GF-D8 (cell line): ENCODE measurements at places on chromosomes 5 and 9.

GRCh38 chr5:122880170-122880689 lies 34.8 kb downstream of the SNX24 start:
- no peak for DNase-seq

DNA sequence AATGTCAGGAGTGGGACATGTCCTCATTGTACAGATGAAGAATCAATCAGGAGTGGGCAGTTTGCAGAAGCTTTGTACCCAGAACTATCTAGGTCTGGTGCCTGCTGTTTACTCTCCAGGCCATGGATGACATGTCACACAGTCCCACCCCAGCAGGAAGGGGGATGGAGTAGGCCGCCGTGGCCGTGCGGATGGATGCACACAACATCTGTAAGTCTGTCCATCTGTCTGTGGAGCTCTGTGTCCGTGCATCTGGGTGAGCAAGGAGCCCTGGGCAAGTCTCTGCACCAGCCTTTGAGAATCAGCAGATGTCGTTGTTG lies 311.5 kb upstream of the IRX4 start:
- DNase-seq = no peak

GRCh38 chr9:35526087-35526801 lies 36.3 kb downstream of the RUSC2 start:
- peak; percentile 31 for DNase-seq

DNA sequence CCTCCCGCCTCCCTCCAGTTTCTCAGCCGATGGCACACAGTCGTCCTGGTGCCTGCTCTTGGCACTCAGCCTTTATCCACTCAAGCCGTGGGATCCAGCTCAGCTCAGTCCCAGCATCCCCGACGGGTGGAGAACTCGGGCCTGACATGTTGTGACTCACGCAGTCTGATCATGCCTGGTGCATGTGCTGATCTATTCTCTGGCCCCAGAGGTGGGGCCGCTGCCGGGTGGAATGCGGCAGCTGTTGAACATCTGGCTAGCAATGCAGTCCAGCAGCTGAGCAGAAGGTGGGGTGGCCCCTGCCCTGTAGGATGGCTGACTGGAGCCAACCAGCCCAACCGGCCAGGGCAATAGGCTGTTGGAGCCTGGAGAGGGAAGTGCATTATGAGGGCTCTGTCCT lies 1.7 kb upstream of the AIF1L start:
- no peak for DNase-seq

DNA sequence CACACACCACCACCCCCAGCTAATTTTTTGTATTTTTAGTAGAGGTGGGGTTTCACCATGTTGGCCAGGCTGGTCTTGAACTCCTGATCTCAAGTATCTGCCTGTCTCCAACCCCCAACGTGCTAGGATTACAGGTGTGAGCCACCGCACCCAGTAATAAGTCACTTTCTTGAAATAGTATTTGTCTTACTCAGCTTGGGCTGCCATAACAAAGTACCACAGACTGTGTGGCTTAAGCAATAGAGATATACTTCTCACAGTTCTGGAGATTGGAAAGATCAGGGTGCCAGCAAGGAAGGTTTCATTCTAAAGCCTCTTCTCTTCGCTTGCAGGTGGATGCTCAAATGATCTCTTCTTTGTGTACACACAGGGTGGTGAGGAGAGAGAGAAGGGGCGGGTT lies 99.8 kb downstream of the ARRDC3 start:
- no peak for DNase-seq

GRCh38 chr5:179817890-179818745 lies 2.6 kb upstream of the SQSTM1 start:
- DNase-seq = no peak

GRCh38 chr5:31707329-31707728 lies 68.4 kb downstream of the PDZD2 start:
- DNase-seq = no peak

GRCh38 chr9:97293207-97293721 lies 14.2 kb upstream of the CCDC180 start:
- peak; percentile 56 for DNase-seq

- DNase-seq = no peak
These were observed 752 bp downstream of the CCNJL start for GRCh38 chr5:160311491-160312133.

- no peak for DNase-seq
These were observed 776 bp upstream of the TERT start for GRCh38 chr5:1295650-1296037.

DNA sequence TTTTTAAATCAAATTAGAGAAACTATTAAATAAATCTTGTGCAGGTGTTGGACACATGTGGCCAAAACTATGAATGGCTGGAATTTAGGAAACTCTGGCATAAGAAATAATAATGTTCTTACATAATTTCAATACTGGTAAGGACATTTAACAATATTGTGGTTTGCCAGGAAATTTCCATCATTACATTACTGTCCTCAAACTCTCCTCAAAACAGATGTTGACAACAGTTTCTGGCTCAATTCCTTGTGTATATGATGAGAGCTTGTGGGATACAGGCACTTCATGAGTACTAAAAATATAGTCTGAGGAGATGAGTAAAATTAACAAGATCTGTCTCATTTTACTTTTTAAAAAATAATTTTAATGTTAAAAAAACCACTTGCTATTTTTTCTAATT lies 27.9 kb downstream of the MCTP1 start:
- DNase-seq = no peak

DNA sequence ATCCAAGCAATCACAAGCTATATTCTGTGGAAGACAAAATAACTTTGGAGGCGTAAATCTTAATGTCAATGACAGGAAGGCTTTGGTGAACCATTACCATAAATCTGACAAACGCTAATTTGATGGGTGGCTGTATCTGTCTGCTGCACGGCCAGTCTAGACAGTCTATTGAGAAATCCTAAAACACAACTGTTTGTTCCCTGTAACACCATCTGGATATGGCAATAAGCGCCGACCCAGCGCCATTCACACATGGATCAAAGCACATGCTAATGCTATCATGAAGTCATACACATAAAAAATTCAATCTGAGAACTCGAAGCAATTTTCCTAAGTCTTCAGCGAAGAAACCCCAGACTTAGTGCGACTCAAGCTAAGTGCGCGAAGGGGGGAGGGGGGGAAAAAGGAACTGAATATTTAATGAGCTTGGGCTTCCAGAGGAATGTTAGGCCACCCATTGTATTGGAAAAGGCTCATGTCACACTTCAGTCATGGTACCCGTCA lies 95.1 kb downstream of the ARL15 start:
- no peak for DNase-seq

DNA sequence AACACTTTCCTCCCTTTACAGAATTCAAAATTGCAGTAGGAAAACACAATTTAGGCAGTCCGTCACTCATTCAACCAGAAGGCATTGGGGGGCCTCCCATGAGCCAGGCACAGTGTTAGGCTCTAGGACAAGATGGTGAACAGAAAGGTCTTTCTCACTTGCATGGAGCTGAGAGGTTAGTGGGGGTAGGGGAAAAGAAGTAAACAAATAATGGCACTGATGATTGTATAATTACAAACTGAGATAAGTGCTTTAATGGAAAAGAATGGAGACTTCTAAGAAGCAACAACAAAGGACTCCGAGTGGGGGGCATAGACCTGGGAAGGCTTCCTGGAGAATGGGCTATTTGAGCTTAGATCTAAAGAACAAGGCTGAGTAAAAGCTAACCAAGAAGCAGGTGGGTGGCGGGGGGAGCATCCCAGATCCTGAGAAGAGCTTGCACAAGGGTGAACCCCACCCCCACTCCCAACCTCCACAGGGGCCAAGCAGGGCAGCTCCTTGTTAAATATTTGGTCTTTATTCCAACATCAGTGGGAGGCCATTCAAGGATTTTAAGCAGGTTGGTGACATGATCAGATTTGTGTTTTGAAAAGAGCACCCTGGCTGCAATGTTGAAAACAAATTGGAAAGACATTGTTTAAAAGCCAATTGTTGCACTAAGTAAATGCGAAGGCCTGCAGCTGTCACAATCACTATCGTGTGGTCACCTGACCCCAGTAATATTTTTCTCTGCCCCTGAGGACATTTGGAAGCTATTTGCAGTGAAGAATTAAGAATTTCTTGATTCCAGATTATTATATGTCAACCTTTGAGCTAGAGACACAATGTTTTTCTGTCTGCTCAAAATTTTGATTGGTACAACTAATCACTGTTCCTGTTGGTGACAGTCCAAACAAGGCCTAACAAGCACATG lies 73.9 kb upstream of the EFNA5 start:
- no peak for DNase-seq

- no peak for DNase-seq
These were observed 235.7 kb downstream of the ICE1 start for GRCh38 chr5:5658226-5658625.

- no peak for DNase-seq
These were observed 3.5 kb downstream of the SNCB start for GRCh38 chr5:176626876-176627236.

DNA sequence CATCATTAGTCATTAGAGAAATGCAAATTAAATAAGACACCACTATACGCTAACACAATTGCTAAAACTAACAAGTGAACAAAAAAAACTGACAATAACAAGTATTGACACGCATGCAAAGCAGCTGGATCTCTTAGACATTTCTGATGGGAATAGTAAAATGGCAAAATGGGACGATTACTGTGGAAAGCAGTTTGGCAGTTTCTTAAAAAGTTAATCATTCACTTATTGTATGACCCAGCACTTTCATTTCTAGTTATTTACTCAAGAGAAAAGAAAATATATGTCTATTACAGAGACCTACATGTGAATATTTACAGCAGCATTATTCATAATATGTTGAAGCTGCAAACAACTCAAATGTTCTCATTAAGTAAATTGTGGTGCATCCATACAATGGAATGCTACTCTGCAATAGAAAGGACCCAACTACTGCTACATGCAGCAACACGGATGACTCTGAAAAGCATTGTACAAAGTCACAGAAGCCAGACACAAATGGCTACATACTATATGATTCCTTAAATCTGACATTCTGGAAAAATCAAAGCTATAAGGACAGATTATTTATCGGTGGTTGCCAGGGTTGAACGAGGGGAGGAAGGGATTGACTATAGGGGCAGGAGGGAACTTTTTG lies 96.8 kb upstream of the ITGA2 start:
- no peak for DNase-seq

DNA sequence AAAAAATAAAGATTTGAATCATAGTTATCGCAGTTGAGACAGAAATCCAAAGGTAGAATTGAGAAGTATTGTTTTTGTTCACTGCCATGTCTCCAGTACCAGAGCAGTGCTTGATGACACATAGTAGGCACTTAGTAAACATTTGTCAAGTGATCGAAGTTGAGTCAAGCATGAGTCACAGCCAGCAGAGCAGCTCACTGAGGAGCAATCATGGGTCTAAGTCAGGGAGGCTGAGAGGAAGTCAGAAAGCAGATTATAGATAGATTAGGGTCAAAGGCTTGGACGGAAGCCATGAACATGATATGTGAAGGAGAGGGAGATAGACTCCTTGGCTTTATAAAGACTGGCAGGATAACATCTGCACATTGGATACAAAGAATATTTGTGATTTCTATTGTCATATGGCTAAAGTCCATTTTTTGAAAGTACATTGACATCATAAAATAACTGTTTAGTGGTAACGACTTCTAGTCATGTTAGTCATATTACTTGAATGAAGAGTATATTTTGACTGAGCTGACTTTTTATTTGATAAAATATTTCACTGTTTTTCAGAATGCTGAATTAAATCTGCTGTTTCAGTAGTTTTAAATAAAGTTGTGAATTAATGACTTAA lies 168.5 kb downstream of the RAB3C start:
- DNase-seq = no peak

DNA sequence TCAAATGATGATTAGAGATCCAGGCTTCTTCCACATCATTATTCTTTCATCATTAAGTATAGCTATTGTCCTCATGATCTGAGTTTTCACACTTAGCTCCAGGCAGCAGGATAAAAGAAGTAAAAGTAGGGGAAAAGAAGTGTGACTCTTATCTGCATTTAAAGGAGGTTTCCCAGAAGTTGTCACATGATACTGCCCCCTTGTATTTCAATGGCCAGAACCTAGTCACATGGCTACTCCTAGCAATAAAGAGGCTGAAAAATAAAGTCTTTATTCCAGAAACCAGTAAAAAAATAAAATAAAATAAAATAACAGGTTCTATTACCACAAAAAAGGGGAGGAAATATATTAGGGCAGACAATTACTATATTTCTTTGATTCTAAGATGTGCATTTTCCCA lies 5.3 kb upstream of the NDUFS4 start:
- no peak for DNase-seq

- DNase-seq = no peak
These were observed 53.1 kb downstream of the ADAMTS2 start for GRCh38 chr5:179292202-179292601.

GRCh38 chr5:113759505-113759904 lies 246.0 kb downstream of the YTHDC2 start:
- DNase-seq = no peak

DNA sequence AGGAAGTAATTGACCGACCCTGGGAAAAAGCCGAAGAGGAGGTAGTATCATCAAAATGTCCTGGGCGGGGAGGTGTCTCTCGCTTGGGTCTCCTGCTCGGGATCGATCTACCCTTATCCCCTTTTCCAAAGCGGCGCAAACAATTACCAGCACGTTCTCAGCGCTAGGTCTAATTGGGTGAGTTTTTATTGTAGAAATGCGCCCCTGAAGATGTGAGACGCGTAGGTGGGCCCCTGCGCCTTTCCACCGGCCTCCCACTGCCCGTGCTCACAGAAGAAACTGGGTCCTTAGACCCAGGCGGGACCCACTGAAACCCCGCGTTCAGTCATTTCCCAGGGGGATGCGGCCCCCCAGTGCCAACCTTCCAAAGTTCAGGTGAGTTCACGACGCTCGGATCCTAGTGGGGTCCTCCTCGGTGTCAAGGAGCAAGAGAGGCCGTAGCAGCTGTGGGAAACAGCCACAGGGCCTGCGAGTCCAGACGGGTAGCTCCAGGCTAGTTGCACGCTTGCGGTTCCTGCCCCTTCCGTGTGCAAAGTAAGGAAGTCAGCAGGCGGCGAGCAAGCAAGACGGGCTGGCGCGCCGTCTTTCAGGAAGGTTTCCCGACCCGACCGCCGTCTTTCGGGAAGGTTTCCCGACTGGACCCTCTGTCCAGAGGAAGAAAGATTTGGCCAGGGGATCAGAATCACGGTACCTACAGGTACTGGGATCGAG lies 1.5 kb downstream of the SMIM32 start:
- DNase-seq = no peak

GRCh38 chr5:141758310-141758998 lies 76.4 kb upstream of the ARAP3 start:
- no peak for DNase-seq
